Heart right ventricle (tissue), 16 donors: ENCODE measurements at places on chromosomes 13 and 19. TPM values are rescaled to one million over a fixed set of nuclear protein-coding genes. Genes with fewer than 3 reads are reported as not detected.

- H3K27ac ChIP-seq = peak within 1 kb of the TSS; percentile 32
- no peaks in the 10 kb centered on the region for H3K36me3 ChIP-seq
- H3K4me3 ChIP-seq = peak within 1 kb of the TSS; percentile 73
Observed at GRCh38 chr13:77697217-77698103, at the start of gene SLAIN1. TSS of gene SLAIN1 (plus strand) at chr13:77697687. CDS start at chr13:77697914, 227 bp downstream.

GRCh38 chr19:45076029-45076850 is at the start of gene ZNF296:
TSS of gene ZNF296 (minus strand) at chr19:45076478. CDS start at chr19:45076373, 105 bp downstream.
- H3K27me3 ChIP-seq = no peaks in the 10 kb centered on the region
- peak within 1 kb of the TSS; percentile 2 for H3K27ac ChIP-seq
- DNase-seq = peak; percentile 74
- H3K4me1 ChIP-seq = peaks cover 51% of the 10 kb centered on the region

DNA sequence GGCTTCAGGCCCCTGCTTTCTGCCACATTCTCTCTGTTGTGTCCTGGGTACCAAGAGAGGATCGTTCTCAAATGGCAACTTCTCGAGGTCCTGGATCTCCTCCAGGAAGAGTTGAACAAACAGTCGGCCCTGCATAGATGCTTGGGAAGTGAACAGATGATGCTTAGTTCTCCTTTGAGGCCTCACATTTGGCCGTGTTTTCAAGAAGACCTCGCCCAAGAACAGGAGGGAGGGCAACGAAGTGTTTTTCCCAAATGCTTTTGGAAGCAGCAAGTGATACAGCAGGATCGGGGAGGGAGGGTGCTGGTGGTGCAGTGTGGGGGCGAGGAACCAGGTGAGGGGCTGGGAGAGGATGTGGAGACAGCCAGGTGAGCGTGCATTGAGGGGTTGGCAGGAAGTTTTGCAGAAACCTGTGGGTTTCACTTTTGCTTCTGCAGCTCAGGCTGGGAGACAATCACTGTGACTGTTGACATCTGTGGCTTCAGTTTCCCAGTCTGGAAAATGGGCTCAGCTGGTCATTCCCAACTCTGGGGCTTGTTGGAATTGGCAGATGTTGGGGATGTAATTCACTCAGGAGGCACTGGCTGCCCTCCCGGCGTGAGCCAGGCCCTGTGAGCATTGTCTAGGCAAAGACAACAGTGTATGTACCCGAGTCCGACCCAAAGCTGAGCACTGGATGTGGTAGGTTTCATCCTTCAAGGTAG is 21.6 kb downstream of the MAST3 start:
- H3K27me3 ChIP-seq = no peaks in the 10 kb centered on the region
- H3K27ac ChIP-seq = peak overlapping the region; percentile 84
- no peaks in the 10 kb centered on the region for H3K36me3 ChIP-seq
- no peak overlapping the region for H3K4me3 ChIP-seq
- peaks cover 20% of the 10 kb centered on the region for H3K4me1 ChIP-seq

DNA sequence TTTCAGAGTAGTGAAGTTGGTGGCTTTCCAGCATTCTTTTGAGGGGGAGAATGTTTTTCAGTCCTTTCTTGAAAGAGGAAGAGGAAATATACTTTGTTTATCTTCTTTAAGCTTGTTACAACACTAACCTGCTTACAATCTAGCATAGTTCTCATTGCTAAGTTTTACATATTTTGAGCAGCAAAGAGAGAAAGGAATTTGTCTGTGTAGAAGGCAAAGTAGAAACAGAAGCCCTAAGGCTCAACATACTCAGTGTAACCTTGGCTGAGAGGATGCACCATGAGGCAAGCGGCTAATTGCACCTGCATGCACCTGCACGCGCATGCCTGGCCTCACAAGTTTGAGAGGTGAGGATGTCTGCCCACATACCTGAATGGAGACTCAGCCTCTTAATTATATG is 2.2 kb downstream of the FRY start:
- no peak for DNase-seq
- H3K4me1 ChIP-seq = peaks cover 59% of the 10 kb centered on the region
- H3K27me3 ChIP-seq = no peaks in the 10 kb centered on the region
- H3K27ac ChIP-seq = no peak overlapping the region
- no peaks in the 10 kb centered on the region for H3K36me3 ChIP-seq

- DNase-seq = no peak
- peaks cover 22% of the 10 kb centered on the region for H3K4me1 ChIP-seq
- H3K27me3 ChIP-seq = no peaks in the 10 kb centered on the region
- no peak overlapping the region for H3K27ac ChIP-seq
Observed at GRCh38 chr19:40693150-40693788, 2.8 kb upstream of the NUMBL start.

- H3K4me1 ChIP-seq = no peaks in the 10 kb centered on the region
- no peak overlapping the region for H3K4me3 ChIP-seq
- H3K27me3 ChIP-seq = no peaks in the 10 kb centered on the region
- no peaks in the 10 kb centered on the region for H3K36me3 ChIP-seq
- DNase-seq = no peak
Observed at GRCh38 chr13:85995788-85996418, 196.7 kb upstream of the SLITRK6 start.

DNA sequence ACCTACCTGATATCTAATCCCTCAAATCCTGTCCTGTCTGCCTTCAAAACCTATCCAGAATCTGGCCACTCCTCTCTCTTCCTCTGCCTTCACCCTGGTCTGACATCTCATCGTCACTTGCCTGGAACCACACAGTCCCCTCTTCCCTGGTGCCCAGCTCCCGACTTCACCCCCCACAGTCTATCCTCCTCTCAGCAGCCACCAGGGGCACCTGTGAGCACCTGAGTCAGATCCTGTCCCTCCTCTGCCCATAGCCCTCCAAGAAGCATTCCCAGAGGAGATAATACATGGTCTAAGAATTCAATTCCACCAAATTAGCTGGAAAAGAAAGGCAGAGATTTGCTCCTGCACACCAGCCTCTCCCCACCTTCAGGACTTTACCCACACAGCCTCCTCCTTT is 48.9 kb downstream of the ZNRF4 start:
- H3K27me3 ChIP-seq = peaks cover 11% of the 10 kb centered on the region
- H3K36me3 ChIP-seq = no peaks in the 10 kb centered on the region
- H3K4me1 ChIP-seq = no peaks in the 10 kb centered on the region
- no peak for DNase-seq
- no peak overlapping the region for H3K4me3 ChIP-seq
- H3K27ac ChIP-seq = no peak overlapping the region

DNA sequence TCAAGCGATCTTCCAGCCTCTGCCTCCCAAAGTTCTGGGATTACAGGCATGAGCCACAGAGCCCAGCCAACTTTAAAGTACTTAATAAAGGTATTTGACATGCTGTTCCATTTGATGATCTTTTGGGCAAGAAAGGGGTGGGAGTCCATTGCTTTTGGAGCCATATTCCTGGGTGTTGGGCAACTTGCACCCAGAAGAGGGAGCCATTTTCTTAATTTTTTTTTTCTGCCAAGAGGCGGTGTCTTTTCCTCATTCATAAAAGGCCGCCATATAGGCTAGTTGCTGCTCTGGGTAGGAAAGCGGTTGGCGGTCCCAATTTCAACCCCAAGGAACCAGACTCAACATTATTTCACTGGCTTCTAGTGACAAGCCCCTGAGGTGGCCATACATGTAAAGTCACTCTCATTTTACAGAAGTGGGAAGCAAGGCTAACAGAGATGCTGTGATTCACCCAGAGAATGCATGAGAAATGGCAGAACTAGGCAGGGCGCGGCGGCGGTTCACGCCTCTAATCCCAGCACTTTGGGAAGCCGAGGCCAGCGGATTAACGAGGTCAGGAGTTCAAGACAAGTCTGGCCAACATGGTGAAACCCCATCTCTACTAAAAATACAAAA is 139.6 kb downstream of the CACNA1A start:
- H3K36me3 ChIP-seq = no peaks in the 10 kb centered on the region
- no peak overlapping the region for H3K27ac ChIP-seq
- no peaks in the 10 kb centered on the region for H3K4me1 ChIP-seq
- DNase-seq = no peak
- H3K4me3 ChIP-seq = no peak overlapping the region
- no peaks in the 10 kb centered on the region for H3K27me3 ChIP-seq

- H3K27me3 ChIP-seq = no peaks in the 10 kb centered on the region
- DNase-seq = peak; percentile 86
- H3K36me3 ChIP-seq = no peaks in the 10 kb centered on the region
- peak within 1 kb of the TSS; percentile 77 for H3K27ac ChIP-seq
- H3K4me3 ChIP-seq = peak within 1 kb of the TSS; percentile 50
- no peaks in the 10 kb centered on the region for H3K4me1 ChIP-seq
Observed at GRCh38 chr19:57830071-57830602, at the start of gene ZNF587B. TSS of gene ZNF587B (plus strand) at chr19:57830299. CDS start at chr19:57830529, 230 bp downstream.

DNA sequence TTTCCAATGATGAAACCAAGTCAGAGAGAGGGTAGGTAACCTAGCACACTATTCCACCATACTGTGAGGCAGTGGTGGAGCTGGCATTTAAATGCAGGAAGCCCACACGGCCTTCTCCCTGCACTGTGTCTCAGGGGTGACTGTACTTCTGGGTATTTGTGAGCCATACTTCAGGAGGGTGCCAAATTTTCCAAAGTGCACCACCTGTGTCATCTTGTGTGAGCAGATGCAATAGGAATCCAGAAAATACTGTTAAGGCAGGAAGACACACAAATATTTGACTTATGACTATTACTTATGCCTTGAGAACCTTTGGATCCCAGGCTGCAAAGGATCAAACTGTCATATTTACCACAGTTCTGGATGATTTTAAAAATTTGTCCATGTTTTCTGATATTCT is 17.3 kb downstream of the ZNF229 start:
- DNase-seq = no peak
- H3K27ac ChIP-seq = no peak overlapping the region
- H3K27me3 ChIP-seq = no peaks in the 10 kb centered on the region
- H3K4me1 ChIP-seq = no peaks in the 10 kb centered on the region

GRCh38 chr13:111022241-111022640 is 92.9 kb upstream of the ARHGEF7 start:
- H3K27ac ChIP-seq = no peak overlapping the region
- no peaks in the 10 kb centered on the region for H3K36me3 ChIP-seq
- DNase-seq = no peak
- H3K4me3 ChIP-seq = no peak overlapping the region
- H3K27me3 ChIP-seq = no peaks in the 10 kb centered on the region
- H3K4me1 ChIP-seq = no peaks in the 10 kb centered on the region

DNA sequence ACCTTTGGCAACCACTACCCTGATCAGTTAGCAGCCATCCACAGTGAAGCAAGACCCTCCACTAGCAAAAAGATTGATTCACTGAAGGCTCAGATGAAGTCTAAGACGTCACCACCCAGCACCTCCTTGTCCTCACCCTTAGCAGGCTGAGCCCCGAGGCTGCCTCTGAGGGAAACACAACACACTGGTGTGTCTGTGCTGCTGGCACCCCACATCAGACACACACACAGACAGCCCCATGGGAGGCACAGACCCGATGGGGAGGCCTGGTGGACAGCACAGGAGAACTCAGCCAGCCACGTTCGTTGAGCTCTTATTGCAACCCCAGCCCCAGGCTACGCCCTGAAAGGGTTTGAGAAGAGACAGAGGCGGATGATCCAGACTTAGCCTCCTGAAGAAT is 94.7 kb downstream of the ZDHHC20 start:
- H3K4me1 ChIP-seq = no peaks in the 10 kb centered on the region
- no peak overlapping the region for H3K4me3 ChIP-seq
- DNase-seq = no peak
- no peaks in the 10 kb centered on the region for H3K36me3 ChIP-seq
- H3K27ac ChIP-seq = no peak overlapping the region

DNA sequence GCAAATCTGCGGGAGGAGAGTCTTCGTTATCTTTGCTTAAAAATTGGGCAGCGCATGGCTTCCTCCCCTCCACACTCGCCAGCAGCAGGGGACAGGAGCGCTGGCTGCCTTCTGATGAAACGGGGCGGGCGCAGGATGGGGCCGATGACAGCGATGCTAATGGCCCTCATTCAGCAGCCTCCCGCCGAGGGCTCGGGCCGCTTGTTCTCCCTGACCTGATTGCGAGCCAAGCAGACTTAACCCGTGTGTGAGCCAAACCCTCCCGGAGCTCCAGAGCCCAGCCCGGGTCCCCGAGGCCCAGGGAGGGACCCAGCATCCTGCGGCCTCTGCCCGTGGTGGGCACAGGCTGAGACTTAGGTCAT is 90.3 kb downstream of the KDM4B start:
- no peak for DNase-seq
- no peak overlapping the region for H3K4me3 ChIP-seq
- peaks cover 18% of the 10 kb centered on the region for H3K4me1 ChIP-seq
- H3K36me3 ChIP-seq = peaks cover 20% of the 10 kb centered on the region
- H3K27ac ChIP-seq = no peak overlapping the region

DNA sequence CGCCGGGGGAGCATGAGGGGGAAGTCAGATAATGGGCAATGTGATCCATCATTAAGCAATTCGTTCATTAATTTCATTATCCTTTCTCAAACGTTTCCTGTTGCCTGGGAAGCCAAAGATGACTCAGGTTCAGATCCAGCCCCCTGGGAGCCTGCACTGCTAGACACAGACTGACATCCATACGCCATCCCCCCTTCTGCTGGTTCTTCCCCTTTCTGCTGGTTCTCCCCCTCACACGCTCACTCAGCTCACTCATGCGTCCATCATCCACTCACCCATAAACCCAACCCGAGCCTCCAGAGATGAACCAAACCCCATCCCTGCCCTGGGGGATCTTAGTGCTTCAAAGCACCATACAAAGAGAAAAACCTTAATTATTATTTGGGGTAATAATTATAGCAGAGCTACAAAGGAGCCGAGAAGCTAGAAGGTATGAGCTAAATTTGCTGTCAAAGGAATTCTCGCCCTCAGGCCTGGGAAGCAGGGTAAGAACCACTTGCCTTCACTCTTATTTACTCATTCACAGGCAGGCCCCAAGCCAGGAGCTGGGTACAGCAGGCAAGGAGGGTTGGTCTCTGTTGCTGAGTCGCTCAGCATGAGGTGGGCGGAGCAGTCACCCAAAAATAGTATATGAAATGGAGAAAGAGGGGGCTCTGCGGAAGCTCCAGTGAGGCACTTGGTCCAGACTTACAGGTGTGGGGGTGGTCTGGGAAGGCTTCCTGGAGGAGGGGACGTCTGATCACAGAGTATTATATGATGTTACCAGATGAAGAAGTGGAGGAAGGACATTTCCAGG is 7.0 kb upstream of the ZNF444 start:
- H3K4me1 ChIP-seq = peaks cover 11% of the 10 kb centered on the region
- no peak overlapping the region for H3K4me3 ChIP-seq
- no peaks in the 10 kb centered on the region for H3K27me3 ChIP-seq
- DNase-seq = no peak
- no peaks in the 10 kb centered on the region for H3K36me3 ChIP-seq

DNA sequence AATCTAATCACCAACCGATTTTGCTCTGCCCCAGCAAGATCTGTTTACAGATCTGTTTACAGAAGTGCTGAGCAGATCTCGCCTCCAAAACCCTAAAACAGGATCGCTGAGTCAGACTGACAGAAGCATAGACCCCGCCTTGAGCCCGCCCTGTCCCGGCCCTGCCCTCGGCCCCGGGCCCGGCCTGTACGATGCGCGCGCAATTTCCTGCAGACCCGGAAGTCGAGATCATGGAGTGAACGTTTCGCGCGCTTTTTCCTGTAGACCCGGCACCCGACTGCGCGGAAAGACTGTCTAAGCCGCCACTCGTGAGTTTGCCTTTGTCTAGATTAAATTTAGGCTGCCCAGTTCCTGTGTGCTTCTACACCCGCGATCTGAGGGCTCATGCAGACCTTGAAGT is at the start of gene ZNF534:
Gene ZNF534 (plus strand): TSS at position 212 of the 400 bp plus-strand sequence. CDS start 2,327 bp downstream, outside the sequence.
- H3K36me3 ChIP-seq = no peaks in the 10 kb centered on the region
- no peak within 1 kb of the TSS for H3K27ac ChIP-seq
- H3K27me3 ChIP-seq = no peaks in the 10 kb centered on the region
- H3K4me3 ChIP-seq = no peak within 1 kb of the TSS

Gene ZNF816
- total RNA-seq = 11.8 TPM

Gene GJB2
- total RNA-seq = 0.11 TPM

Gene ZNF154
- 3.6 TPM for total RNA-seq

Gene NOVA2
- 6.9 TPM for total RNA-seq

Gene CDC16
- 30.6 TPM for total RNA-seq

Gene CASP14
- total RNA-seq = not detected

Gene CYP2F1
- not detected for total RNA-seq

Gene TEX30
- total RNA-seq = 7.6 TPM

Gene SRRM5
- total RNA-seq = 0.22 TPM

Gene HIF3A
- total RNA-seq = 44.4 TPM

Gene RLN3
- total RNA-seq = not detected

Gene CYSLTR2
- total RNA-seq = 3.7 TPM
